ENCODE measurements at places on chromosomes 13 and 19.

- no peak for DNase-seq
These were observed 6.0 kb upstream of the UBL3 start for GRCh38 chr13:29856426-29856825.

DNA sequence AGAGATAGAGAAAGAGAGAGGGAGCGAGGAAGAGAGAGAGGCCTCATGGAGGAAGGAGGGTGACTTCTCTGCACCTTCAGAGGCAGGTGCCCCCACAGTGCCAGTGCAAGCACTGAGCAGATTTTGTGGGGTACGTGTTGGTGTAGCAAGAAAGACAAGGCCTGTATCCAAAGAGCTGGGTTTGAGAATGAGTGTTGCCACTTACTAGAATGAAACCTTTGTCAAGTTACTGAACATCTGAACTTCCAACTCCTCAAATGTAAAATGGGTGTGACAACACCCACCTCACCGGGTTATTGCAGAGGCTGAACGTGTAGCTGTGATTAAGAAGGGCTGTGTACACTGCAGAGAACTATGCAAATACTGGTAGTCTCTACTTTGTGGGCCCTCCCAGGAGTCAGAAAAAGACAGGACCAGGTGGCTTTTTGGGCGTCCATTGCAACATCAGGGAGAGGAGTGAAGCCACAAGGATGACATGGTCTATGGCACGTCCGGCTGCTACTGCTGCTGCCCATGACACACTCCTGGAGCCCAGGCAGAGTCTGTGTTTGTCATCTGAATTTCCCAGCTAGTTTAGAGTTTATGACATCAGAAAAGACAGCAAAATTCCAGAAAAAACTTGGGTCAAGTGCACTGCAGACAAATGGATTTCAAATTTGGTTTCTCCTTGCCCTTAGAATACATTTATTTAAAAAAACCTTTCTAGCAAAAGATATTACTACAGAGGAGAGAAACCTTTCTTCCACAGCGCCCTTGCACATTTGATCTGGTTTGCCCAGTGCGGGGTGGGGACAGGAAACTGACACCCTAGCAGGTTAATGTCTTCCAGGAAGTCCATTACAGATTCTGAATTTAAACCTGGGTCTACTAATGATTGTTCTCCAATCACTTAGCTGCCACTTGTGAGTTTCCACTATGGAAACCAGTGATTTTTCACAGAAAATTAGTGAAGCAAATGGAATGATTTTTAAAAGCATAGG lies 54.0 kb upstream of the ATP12A start:
- no peak for DNase-seq

- DNase-seq: no peak
These were observed 4.4 kb downstream of the DACT3 start for GRCh38 chr19:46656541-46656940.

- DNase-seq: no peak
These were observed 109.7 kb upstream of the MCF2L start for GRCh38 chr13:112859128-112859816.

DNA sequence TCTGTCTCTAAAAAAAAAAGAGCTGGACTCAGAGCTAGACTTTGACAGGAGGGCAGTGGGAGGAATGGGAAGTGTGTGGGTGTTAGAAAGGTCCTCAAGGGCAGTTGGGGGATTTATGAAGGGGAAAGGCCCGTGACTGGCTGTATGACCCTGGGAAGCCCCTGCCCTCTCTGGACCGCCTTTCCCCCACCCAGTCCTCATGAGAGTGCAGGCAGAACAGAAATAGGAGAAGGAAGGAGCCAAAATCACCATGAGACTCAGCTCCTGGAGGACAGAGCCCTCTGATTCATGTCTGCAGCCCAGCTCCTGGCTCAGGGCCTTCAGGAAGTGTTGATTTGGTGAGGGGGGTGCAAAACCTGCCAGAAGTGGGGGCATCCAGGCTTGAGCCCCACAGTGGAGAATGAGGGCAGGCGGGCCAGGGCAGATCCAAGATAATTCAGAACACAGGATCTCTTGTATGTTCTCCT lies 8.7 kb upstream of the SMG9 start:
- no peak for DNase-seq

GRCh38 chr13:32476021-32476731 lies 48.2 kb upstream of the N4BP2L1 start:
- no peak for DNase-seq

DNA sequence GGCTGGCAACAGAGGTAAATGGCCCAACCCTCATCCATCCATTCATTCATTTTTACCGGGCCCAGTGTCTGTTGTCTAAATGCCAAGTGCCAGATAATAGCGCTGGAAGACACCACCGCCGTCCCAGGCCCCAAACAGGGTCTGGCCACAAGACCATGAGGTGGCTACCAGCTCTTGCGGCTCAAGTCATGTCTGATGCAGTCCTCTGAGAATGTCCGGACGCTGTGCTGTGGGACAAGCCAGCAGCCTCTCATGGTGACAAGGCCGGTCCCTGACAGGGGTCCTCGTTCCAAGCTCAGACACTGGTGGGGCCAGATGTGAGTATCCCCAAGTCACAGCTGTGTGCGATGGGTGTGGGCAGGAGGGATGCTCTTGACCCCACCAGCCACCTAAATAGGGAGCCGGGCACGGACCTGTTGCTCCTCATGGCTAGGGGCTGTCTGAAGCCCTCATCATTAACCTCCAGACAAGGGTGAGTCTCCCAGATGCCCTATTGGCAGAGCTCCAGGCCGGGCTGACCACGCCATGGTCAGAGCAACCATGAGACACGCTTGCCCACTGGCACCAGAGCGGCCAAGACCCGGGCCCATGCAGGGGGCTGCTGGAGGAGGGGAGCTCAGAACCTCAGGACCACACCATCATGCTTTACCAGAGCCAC lies 58.4 kb downstream of the MLLT1 start:
- DNase-seq: no peak

DNA sequence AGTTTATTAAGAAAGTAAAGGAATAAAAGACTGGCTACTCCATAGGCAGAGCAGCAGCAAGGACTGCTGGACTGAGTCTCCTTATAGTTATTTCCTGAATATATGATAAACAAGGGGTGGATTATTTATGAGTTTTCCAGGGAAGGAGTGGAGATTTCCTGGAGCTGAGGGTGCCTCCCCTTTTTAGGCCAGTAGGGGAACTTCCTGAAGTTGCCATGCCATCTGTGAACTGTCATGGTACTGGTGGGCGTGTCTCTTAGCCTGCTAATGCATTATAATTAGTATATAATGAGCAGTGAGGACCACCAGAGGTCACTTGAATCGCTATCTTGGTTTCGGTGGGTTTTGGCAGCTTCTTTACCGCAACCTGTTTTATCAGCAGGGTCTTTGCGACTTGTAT lies 13.5 kb downstream of the ZSCAN5A start:
- no peak for DNase-seq

- peak; percentile 86 for DNase-seq
These were observed 339.0 kb downstream of the RFC3 start for GRCh38 chr13:34156841-34157365.

DNA sequence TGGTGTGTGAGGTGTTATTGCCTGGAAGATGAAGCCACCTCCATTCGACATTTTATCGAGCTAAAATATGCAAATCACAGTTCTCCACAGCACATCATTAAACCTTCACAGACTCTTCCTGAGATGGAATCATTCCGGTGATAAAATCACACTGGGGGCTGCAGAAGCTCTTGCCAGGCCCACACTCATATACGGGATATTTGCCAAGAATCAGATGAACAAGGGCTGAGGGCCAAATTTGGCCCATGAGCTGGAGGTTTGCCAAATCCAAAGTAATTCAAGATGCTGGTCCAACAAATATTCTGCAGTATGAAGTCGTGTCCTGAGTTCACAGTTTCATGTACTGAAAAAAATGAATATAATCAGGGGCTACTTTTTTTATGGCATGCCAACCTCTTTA lies 16.7 kb upstream of the RXFP2 start:
- DNase-seq: no peak

- DNase-seq: no peak
These were observed 33.9 kb downstream of the ATP11A start for GRCh38 chr13:112723771-112724170.

DNA sequence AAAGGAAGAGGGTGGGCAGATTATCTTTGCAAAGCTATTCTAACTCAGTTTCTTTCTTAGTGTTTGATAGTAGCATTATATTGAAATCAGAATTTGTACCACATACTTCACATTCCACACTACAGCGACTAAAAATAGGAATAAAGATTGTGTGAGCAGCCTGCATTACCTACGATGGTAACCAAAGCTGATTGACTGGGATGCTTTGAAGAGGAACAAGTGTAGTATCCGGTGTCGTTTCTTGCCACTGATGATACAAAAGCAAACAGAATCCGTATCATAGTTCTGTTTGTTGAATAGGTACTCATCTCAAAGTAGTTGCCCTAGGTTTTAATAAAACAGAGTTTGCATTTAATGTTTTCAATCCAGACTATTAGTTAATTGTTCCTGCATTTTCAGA lies 51.2 kb downstream of the FLT3 start:
- DNase-seq: no peak

DNA sequence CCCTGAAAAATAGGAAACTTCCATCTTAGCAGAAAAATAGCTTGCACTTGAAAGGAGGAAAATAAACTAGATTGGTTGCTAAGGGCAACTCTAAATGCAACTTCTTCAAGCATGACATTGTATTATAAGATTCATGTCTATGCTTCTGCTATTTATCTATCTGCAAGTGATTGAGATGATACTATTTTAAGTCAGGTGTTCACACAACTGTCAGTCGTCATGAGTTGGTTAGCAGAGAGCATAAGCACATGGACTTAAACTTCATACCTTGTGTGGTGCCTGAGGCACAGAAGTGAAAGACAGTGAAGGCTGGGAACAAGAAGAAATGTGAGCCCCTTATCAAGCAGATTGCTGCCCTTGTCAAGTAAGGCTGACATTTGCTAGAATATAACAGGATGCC lies 82.9 kb downstream of the SLITRK5 start:
- no peak for DNase-seq
